Right ventricle myocardium inferior (tissue), 1 donor: ENCODE measurements at places on chromosomes 6 and 20.
A peak's percentile ranks its signal among the peaks of the same experiment; 100 is the strongest.

DNA sequence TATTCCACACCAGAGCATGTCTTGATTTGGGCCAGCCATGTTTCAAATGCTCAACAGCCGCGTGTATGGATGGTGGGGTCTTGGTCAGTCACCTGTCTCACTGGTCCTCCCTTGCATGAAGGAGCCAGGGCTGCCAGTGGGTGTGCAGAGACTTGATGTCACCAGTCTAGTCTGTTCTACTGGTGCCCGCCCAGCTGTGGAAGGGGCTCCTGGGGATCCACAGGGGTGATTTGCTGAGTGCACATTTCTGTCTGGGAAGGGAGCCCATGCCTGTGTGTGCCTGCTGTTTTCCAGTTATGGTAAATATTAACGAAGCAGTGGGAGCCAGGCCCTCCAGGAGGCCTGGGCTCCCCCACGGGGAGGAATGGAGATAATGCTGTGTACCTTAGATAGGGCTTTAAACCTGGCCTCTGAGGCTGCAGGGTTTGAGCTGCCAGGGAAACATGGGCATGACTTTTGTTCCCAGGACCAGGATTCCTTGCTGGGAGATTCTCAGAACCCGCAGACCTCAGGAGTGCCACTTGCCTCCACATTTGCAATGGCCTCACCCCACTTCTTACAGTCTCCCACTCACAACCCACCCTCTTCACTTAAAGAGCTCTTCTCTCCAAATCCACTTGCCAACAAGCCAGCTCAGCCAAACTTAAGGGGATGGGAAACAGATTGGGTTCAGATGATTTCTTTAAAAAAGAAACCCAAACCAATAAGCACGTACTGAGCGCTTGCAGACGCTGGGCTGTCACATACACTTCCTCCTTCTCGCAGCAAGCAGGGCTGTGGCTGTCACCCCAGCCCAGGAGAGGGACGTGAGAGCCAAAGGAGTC is 54.1 kb downstream of the VEGFA start:
- no peak for DNase-seq

GRCh38 chr20:54061101-54061881 is 9.1 kb downstream of the BCAS1 start:
- no peak for DNase-seq

- DNase-seq = no peak
These were observed 85.0 kb downstream of the CDC40 start for GRCh38 chr6:110265273-110265672.

DNA sequence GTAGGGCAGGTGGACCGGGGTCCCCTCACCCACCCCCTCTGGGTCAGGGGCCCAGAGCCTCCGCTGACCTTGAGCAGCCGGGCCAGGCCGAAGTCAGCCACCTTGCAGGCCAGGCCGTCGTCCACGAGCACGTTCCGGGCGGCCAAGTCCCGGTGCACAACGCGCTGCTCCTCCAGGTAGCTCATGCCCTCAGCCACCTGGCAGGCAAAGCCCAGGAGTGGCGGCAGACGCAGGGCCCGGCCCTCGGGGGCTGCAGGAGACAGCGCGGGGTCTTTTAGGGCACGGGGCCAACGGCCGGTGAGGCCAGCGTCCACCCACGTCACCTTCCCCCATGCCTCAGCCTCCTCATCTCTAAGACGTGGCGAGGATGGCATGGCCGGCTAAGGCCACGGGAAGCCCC is 4.2 kb upstream of the PTK6 start:
- DNase-seq = no peak

DNA sequence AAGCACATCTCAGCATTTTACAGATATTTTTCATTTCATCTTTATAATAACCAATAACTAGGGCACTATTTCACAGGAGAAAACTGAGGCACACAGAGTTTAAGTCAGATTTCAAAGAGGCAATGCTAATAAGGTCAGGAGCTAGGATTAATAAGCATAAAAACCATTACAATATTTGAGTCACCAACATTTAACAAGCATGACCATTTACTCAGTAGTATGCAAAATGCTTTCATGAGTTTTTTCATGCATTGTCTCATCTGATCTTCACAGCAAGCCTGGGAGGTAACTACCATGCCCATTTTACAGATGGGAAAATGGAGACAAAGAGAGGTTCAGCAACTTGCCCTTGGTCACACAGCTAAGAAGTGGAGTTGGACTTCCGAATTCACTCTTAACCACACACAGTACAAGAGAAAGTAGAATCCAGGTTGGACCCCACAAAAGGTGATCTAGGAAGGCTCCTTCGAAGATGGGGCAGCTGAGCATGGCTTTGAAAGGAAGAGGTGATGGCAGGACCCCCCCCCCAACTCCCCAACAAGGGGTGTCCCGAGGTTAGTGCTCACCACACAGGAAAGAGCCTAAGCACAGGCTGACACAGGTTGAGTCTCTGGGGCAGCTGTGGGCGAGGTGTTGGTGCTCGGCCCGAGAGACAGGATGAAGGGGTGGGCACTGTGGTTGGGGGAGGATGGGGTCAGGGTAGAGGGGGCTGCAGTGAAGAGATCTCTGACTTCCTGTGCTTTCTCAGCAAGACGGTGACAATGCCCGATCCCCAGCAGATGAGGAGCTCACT is 108.8 kb downstream of the PREX1 start:
- DNase-seq = no peak

- DNase-seq = no peak
These were observed 97.9 kb upstream of the BTN3A2 start for GRCh38 chr6:26267083-26267589.

DNA sequence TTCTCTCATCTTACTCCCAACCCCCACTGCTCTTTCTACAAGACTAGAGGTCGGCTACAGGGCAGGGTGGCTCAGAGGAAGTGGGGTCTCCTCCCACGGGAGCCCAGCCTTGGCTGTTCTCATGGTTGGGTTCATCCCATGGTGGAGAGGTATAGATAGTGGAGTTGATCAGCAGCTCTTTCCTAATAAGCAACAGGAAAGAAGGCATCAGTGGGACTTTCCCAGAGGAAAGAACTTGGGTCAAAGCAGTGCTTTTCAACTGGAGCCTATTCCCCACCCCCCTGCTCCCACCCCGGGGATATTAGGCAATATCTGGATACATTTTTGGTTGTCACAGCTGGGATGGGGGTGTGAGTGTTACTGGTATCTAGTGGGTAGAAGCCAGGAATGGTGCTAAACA is 200.9 kb downstream of the NFATC2 start:
- DNase-seq = no peak

DNA sequence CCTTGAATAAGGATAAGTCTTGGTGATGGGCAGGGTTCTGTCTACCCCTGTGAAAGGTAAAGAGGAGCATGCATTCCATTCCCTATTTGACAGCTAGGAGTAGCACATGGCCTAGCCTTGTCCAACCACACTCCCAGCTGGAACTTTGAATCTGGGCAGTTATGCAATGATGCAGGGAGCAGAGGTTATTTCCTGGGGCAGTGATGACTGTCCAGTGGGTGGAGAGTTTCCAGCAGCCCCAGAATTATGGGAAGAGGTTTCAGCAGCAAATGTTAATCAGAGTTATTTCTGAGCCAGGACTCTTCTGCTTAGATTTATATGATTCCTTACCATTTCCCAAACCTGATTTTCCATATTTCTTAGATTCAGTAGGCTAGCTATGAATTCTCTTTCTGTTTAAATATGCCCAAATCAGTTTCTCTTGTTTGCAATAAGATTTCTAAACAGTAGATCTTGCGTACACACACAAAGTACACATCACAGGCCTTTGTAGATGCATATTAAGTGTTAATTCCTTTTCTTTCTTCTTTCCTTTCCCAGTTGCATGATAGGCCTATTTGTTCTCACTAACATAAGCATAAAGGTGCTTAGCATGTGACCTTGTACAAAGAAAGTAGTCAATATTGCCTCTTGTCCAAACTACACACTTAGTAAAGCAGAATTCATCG is 17.3 kb upstream of the TXLNB start:
- DNase-seq = peak; percentile 32

DNA sequence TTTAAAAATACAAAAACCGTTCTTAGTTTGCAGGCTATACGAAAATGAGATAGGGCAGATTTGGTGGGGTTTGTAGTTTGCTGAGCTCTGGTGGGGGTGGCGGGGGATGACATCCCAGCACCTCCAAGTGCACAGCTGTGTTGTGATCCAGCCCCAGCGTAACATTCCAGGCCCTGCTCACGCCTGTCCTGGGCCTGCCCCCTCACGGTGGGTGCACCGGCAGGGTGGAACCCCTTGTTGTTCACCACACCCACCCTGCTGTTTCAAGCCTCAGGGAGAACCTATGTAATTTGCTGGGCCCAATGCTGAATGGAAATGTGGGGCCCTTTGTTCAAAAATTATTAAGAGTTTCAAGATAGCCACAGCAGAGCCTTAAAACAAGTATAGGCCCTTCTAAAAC is 25.0 kb downstream of the ARMC2 start:
- no peak for DNase-seq

- DNase-seq = no peak
These were observed 5.2 kb upstream of the PRPH2 start for GRCh38 chr6:42727627-42728026.

- no peak for DNase-seq
These were observed 237.2 kb downstream of the FARS2 start for GRCh38 chr6:5498579-5498899.

DNA sequence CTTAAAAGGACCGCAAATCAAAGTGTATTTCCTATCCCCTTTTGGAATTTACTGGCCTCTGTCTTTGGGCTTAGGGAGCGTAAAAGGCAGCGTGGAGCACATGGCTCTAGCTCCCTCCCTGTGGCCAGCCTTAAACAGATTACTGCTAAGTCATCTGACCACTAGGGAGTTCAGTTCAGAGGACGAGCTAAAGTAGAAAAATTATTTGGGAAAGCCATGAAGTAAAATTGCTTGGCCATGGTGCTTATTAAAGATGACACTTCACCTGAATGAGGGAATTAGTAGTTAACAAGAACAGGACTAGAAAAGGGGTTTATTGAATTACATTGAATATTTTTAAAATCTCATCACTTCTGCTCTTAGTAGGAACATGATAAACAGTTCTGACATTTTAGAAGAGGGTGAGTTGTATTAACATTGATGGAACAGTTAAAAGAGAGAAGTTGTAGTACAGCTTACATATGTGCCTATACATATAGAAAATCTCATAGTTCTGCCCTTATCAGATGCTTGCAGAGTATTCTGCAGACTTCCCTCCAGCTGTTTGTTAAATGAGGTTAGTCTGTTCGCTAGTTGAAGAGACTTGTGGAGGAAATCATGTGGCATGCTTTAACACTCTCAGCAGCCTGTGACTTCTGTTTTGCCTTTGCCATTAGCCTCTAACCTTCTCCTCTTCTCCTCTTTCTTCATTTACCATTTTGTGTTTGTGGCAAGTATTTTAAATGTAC is 31.2 kb upstream of the MAPK13 start:
- DNase-seq = no peak

GRCh38 chr6:134740027-134740373 is 209.9 kb downstream of the ALDH8A1 start:
- no peak for DNase-seq

- no peak for DNase-seq
These were observed 662.8 kb downstream of the TBC1D32 start for GRCh38 chr6:120671519-120671918.

GRCh38 chr6:41965429-41966213 is 24.0 kb upstream of the CCND3 start:
- DNase-seq = no peak
